ENCODE measurements at places on chromosomes 4 and X.
A peak's percentile ranks its signal among the peaks of the same experiment; 100 is the strongest.

GRCh38 chrX:129559783-129560182 is 19.7 kb downstream of the OCRL start:
- no peak for DNase-seq

- DNase-seq: no peak
Measured at GRCh38 chrX:20472148-20472547, 205.4 kb upstream of the RPS6KA3 start.

- DNase-seq: no peak
Measured at GRCh38 chrX:23263892-23264291, 70.8 kb upstream of the PTCHD1 start.

DNA sequence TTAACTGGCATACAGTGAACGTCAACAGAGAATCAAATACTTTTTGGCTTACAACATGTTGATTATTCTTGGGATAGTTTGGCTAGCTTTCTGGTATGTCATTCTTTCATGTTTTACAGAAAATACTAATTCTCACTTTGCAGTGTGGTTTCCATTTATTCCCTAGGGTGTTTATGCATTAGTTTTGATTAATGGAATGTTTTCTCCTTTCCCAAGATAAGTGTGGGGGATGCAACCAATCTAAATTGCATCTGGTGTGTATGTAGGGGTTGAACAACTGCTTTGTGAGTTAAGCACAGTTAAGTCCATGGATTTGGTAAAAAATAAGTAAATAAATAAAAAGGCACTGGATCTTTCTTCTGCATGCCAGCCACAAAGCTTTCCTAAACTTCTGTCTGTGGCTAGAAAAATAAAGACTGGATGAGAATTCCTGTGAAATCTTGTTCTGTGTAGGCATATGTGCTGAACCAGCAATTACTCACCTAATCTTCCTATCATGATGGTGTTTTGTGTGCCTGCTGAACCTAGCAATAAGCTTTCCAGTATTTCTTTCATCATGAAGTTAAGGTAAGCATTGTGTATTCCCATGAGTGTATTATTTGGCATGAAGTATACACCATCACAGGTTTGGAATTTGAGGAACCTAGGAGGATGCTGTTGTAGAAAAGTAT is 50.6 kb upstream of the TENM3 start:
- no peak for DNase-seq

DNA sequence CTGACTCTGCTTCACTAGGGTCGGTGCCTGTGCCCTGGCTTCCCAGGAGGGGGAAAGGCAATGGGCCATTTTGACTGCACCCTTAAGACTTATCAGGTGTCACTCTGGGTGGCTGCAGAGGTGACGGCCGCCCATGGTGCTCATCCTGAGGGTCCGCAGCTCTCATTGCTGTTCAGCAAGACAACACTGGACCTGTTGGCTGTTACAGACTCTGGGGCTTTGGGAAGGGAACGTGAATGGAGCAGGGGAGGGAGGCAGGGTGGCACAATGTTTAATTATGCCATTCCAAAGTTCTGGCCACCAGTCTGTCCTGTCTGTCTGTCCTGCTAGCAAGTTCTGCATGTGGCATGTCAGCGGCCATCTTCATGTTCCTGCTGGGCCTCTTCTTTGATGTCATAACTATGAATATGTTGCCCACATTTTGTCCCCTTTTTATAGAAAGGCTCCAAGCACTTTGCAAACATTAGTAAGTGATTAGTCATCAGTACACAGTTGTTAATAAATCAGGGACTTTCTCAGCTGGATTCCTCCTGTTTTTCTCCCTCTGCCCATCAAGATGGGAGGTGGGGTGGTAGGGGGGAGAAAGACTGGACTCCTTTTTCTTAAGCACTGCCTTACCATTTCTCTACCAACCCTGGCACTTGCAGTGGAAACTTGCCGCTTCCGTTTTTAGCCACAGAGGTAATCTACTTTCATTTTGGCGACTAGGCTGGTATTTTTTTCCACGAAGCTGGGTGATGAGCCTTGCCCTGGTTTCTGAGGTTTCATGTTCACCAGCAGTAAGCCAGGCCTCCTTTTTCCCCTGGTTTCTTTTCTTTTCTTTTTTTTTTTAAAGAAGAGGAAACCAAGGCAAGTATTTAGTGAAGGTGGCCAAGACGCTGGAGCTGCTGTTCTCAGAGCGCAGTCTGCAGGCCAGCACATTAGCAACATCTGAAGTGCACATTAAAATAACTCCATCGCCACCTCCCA is 88.6 kb upstream of the TRIM2 start:
- peak; percentile 85 for DNase-seq
